Hematopoietic multipotent progenitor cell treated with erythropoietin and hydrocortisone succinate and interleukin-3 and kit ligand, for 17 days (in vitro differentiated cells): ENCODE measurements at places on chromosomes 3 and 15.

DNA sequence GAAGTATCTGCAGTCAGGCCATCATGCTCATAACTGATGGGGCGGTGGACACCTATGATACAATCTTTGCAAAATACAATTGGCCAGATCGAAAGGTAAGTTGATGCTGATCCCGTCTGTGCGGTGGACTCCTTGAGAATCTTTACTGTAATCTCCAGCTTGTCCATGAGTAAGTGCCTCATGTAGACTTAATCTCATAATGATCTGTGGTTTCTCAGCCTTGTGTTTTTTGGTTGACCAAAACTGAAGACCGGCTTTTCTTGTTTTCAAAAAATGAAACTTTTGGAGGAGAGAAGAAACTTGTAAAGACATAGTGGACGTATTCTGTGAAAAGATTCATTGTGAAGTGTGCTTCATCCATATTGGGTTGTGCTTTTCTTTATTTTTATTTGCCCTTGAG is 285.7 kb downstream of the LRTM1 start:
- DNase-seq = no peak

DNA sequence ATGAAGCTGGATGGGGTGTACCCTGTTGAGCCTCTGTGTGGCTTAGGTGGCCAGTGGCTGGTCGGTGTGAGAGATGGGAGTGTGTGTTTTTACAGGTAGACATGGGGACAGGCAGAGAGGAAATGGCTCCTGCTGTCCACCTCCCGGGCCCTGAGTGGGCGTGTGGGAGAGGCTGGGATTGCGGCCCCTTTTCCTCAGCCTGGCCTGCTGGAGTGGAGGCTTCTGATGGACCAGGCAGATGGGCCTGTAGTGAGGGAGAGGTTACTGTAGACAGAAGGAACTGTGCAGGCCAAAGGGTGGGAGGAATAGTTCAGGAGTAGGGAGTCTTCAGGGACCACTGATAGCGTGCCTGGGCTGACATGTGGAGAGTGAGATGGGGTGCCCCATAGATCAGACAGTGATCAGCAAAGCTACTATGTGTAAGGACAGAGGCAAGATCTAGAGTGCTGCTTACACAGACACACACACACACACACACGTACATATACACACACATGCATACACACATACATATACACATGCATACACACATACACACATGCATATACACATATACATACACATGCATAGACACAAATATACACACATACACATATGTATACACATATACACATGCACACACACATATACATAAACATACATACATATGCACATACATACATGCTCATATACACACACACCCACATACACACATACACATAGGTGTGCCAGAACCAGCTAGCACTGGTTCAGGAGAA is 26.4 kb downstream of the ACAA1 start:
- no peak for DNase-seq

- DNase-seq = no peak
These were observed 3.6 kb upstream of the PTPN23 start for GRCh38 chr3:47377186-47377585.

GRCh38 chr3:193772422-193772763 is 179.4 kb downstream of the OPA1 start:
- no peak for DNase-seq

- no peak for DNase-seq
These were observed 252.0 kb upstream of the PROK2 start for GRCh38 chr3:72036899-72037298.

DNA sequence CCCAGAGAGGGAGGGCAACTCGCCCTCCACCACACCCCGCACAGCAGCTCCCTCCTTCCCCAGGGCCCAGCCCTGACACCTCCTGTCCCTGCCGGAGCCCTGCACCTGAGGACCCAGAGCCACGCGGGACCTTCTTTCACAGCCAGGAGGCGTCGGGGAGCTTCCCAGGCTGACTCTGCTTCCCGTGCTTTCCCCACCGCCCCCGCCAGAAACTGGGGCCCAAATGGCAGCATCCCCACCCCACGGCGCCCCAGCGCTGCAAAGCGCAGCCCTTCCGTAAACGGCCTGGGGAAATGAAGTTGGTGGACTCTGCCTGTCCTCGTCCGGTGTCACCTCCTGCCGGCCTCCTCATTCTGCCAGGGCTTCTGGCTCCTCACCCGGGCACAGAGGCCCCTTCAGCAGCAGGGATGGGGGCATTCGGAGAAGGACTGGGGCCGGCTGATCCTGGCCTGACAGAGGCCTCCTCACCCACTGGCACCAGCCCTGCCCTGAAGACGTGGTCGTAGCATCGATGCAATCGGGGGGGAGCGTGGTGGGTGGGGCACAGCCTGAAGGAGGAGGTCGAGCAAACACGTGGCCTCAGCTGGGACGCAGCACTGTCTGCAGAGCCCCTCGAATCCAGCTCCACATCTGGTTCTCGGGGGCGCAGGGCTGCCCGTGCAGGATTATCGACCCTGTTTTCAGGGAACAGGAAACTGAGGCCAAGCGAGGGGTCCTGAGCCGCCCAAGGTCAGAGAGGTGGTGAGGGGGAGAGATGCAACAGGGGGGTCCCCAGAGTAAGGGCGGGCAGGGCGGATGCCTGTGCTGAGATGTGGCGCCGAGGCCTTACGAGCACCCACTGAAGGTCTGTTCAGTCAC is 235.4 kb downstream of the XXYLT1 start:
- no peak for DNase-seq
